Peyer's patch (tissue), 4 donors: ENCODE measurements at places on chromosomes 12 and 14.

- no peak for DNase-seq
- H3K27ac ChIP-seq, result no peak overlapping the region
- H3K27me3 ChIP-seq, result no peaks in the 10 kb centered on the region
- no peaks in the 10 kb centered on the region for H3K36me3 ChIP-seq
These were observed 33.8 kb downstream of the SYT1 start for GRCh38 chr12:78898416-78898815.

- no peaks in the 10 kb centered on the region for H3K4me1 ChIP-seq
- H3K27ac ChIP-seq, result no peak overlapping the region
- H3K4me3 ChIP-seq, result no peak overlapping the region
- DNase-seq, result no peak
These were observed 106.4 kb downstream of the PCNX1 start for GRCh38 chr14:71013551-71014192.

- peaks cover 18% of the 10 kb centered on the region for H3K36me3 ChIP-seq
- no peaks in the 10 kb centered on the region for H3K27me3 ChIP-seq
- peak overlapping the region; percentile 66 for H3K4me3 ChIP-seq
- DNase-seq, result no peak
- H3K4me1 ChIP-seq, result no peaks in the 10 kb centered on the region
These were observed 1.2 kb downstream of the HNRNPC start for GRCh38 chr14:21267886-21268616.

DNA sequence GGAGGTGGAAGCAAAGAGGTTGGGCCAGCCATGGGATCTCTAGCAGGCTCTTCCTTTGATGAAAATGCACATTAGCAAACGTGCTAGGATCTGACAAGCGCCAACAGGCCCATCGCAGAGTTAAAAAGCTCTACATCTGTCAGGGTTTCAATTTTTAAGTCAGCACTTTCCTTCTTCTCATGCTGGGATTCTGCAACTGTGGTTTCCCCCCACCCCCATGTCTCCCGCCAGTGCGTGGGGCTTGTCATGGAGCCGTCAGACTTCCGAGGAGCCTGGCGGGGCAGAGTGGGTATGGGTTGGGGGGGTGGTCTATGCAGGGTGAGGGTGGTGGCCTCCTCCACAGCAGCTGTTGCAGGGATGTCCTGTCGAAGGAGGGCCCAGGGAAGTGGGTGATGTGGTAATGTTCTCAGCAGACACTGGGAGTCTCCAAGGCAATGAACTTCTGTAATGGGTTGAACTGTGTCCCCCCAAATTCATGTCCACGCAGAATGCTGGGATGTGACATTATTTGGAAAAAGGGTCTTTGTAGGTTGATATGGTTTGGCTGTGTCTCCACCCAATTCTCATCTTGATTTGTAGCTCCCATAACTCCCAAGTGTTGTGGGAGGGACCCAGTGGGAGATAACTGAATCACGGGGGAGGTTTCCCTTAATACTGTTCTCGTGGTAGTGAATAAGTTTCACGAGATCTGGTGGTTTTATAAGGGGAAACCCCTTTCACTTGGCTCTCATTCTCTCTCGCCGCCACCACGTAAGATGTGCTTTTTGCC lies 115.2 kb upstream of the MAP1LC3B2 start:
- H3K27me3 ChIP-seq, result no peaks in the 10 kb centered on the region
- H3K4me1 ChIP-seq, result no peaks in the 10 kb centered on the region
- no peaks in the 10 kb centered on the region for H3K36me3 ChIP-seq
- H3K27ac ChIP-seq, result no peak overlapping the region
- no peak overlapping the region for H3K4me3 ChIP-seq

DNA sequence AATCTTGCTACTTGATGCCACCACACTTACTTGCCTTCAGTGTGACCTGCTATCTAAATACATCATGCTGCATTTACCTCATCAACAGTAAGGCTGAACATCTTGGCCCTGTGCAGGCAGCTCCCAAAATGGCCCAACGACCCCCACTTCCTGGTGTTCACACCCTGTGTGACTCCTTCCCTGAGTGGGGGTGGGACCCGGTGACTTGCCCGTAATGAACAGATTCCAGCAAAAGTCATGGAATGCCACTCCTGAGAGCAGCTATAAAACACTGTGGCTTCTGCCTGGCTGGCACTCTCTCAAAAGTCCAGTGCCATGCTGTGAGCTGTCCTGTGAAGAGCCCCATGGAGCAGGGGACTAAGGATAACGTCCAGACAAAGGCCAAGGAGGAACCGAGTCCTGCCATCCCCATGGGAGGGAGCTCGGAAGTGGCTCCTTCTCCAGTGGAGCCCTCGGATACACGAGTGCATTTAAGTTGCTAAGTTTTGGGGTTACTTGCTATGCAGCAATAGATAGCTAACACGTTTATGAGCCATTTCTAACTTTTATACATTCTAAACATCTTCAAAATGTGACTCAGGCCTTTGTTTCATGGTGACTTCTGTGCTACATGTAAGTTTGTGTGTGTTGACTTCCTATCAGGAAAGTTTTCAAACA lies 33.0 kb downstream of the P2RX2 start:
- no peaks in the 10 kb centered on the region for H3K36me3 ChIP-seq
- H3K4me3 ChIP-seq, result no peak overlapping the region
- DNase-seq, result no peak
- no peaks in the 10 kb centered on the region for H3K27me3 ChIP-seq
- no peak overlapping the region for H3K27ac ChIP-seq

DNA sequence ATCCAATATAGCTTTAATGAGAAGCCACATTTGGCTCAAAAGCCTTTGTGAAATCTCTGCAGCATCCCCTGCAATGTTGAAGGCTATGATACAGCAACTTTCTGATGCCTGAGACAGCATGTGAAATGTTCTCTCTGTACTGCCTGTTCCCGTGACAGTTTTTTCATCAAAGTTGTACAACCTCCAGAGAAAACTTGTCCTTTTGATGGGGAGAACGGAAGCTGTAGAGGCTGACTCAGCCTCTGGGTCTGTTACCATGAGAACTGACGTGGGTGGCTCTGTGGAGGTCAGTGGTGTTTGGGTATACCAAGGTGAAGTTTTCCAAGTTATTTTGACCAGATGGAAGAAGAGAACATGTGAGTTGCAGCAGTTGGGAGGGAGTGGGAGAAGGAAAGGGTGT lies 17.0 kb downstream of the SLC4A8 start:
- no peak overlapping the region for H3K27ac ChIP-seq
- no peak overlapping the region for H3K4me3 ChIP-seq
- no peaks in the 10 kb centered on the region for H3K27me3 ChIP-seq
- H3K4me1 ChIP-seq, result no peaks in the 10 kb centered on the region
- H3K36me3 ChIP-seq, result no peaks in the 10 kb centered on the region

DNA sequence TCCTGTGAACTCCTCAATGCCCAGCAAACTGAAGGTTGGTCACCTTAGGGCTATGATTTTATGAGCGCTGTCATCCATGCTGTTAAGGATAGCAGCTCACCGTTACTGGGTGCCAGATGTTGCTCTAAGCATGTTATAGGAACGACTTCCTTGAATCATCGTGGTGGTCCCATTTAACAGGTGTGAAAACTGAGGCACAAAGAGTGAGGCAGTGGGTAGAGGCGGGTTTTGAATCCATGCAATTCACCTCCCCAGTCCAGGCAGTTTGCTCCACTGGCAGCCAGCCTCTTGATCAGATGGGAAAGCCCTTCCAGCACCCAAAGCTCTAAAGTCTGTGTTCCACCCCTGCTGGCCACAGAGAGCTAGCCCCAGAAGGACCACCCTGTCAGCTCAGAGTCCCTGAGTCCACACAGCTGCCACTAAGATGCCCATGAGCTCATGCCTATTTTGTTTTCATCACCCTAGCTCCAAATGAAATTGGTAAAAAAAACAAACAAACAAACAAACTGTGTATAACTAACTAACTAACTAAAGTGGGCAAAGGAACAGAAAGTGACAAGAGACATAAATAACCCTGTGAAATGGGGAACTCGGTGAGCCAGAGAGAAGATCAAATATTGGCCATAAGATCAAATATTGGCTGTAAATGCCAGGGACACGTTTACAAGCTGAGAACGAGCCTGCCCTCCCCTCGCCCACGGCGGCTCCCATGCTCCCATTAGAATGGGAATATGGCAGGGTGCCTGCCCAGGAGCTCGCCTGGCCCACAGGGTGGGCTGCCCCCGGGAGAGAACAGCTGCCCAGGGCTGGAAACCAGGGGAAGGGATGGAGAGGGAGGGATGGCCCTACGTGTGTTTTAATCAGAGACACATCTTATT lies 72.3 kb upstream of the RFLNA start:
- H3K4me1 ChIP-seq, result no peaks in the 10 kb centered on the region
- no peak overlapping the region for H3K27ac ChIP-seq
- no peaks in the 10 kb centered on the region for H3K36me3 ChIP-seq
- no peak for DNase-seq
- no peak overlapping the region for H3K4me3 ChIP-seq

GRCh38 chr12:6143303-6143675 lies 18.8 kb upstream of the VWF start:
- H3K27ac ChIP-seq, result no peak overlapping the region
- DNase-seq, result no peak
- no peaks in the 10 kb centered on the region for H3K27me3 ChIP-seq
- H3K36me3 ChIP-seq, result no peaks in the 10 kb centered on the region
- no peaks in the 10 kb centered on the region for H3K4me1 ChIP-seq

DNA sequence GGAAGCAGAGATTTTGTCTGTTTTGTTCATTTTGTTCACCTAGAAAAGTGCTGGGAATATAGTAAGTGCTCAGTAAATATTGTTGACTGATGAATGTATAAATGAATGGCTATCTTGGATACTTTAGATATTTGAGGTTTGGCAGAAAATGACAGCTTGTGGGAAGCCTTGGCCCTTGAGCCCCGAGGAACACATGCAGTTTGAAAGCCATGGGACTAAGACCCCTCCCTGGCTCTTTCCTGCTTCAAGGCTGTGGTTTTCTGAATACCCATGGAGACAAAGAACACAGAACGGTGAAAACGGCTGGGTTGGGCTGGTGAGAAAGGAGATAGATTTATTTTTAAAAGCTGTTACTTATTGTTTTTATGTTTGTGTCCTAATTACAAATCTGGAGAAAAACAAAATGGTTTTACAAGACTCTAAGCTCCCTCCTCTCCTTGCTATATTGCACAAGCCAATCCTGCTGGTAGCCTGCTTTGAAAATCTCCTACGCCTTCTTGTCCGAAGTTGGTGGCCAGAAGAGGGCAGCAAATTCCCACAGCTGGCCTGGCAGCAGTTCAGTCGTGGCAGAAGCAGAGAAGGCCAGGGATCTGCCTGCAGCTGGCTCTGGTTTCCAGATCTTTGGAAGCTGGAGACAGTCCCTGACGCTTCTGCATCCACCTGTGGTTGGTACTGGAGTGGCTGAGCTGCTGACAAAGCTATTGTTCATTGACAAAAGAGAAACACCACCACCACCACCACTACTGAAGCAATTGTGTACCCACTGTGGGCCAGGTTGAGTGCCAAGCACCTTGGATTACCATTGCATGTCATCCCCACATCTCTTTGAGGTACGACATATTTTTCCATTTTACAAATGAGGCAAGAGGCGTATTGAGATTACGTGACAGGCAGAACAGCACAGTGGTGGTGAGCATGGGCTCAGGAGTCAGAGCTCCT lies 5.2 kb upstream of the KRT85 start:
- no peaks in the 10 kb centered on the region for H3K4me1 ChIP-seq
- DNase-seq, result peak; percentile 56
- no peak overlapping the region for H3K27ac ChIP-seq
- H3K27me3 ChIP-seq, result no peaks in the 10 kb centered on the region

DNA sequence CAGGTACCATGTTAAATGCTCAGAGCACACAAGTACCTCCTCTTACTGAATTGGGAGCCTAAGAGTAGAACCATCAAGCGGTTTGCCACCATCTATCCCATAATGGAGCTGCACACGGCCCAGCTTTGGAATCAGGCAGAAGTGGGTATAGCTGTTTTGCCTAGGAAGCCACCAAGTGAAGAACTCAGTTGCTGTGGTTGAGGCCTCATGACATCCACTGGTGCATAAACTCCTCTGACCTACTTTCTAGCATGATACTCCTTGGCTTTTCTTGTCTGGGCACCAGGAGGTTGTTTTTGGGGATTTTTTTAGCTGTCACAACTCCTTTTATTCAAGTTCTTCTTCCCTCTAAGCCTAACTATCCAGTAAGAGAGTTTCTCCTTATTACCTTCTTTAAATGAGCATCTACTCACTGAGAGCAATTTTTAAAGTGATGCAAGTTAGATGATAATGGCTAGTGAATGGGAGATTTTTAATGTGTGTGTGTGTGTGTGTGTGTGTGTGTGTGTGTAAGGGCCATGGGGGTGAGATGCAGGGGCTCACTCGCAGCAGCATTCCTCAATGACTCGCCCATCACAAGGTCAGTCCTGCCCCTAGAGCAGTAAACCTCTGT lies 20.9 kb upstream of the KRAS start:
- no peaks in the 10 kb centered on the region for H3K4me1 ChIP-seq
- H3K27me3 ChIP-seq, result no peaks in the 10 kb centered on the region
- no peaks in the 10 kb centered on the region for H3K36me3 ChIP-seq
- no peak for DNase-seq
- no peak overlapping the region for H3K4me3 ChIP-seq
- no peak overlapping the region for H3K27ac ChIP-seq

GRCh38 chr14:64861916-64862315 lies 17.8 kb downstream of the SPTB start:
- DNase-seq, result no peak
- H3K27ac ChIP-seq, result no peak overlapping the region
- H3K27me3 ChIP-seq, result no peaks in the 10 kb centered on the region

GRCh38 chr14:64910847-64911495 lies 3.3 kb upstream of the CHURC1 start:
- peaks cover 11% of the 10 kb centered on the region for H3K4me1 ChIP-seq
- H3K36me3 ChIP-seq, result no peaks in the 10 kb centered on the region
- no peak overlapping the region for H3K4me3 ChIP-seq
- H3K27me3 ChIP-seq, result no peaks in the 10 kb centered on the region
- H3K27ac ChIP-seq, result no peak overlapping the region
- no peak for DNase-seq
